ENCODE measurements at places on chromosomes 13 and 19. TPM values are rescaled to one million over a fixed set of nuclear protein-coding genes. Genes with fewer than 3 reads are reported as not detected.

The PSG2 gene
- total RNA-seq = 0.50 TPM

The KLK13 gene
- not detected for total RNA-seq

The ZNF544 gene
- 35.9 TPM for total RNA-seq

The RASGRP4 gene
- not detected for total RNA-seq
